ENCODE measurements at places on chromosomes 5 and 9. TPM values are rescaled to one million over a fixed set of nuclear protein-coding genes. Genes with fewer than 3 reads are reported as not detected.

DNA sequence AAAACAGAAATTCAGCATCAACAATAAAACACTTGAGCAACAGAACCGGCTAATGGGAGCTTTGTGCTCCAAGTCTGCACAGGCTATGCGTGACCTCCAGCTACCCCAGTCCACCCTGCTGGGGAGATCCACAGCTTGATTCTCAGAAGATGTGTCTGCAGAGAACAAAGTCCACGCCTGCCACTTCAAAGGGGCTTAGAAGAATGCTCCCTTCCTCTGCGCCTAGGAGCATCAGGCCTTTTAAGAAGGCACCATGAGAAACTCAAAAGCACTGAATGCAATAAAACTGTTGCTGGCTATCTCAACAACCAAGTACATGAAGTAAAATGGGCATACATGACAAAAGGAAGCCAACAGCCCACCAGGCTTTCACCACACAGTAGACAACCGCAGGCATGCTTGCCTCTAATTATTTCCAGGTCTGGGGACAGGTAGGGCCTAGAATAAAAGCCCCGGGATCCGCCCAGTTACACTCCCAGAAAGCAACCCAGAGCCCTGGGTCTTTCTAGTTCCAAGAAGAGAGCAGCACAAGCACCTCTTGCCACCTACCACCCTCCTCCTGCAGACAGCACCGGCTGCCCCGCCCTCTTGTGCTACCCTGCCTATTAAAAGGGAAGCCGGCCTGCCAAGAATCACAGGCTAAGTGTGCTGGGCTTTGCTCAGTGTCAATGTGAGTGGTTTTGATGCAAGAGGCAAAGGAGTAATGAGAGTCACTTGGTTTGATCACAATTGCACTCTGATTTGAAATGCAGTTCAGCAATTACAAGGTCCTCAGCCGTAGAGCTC, 123.2 kb downstream of the SPOCK1 start:
- no peak for DNase-seq

DNA sequence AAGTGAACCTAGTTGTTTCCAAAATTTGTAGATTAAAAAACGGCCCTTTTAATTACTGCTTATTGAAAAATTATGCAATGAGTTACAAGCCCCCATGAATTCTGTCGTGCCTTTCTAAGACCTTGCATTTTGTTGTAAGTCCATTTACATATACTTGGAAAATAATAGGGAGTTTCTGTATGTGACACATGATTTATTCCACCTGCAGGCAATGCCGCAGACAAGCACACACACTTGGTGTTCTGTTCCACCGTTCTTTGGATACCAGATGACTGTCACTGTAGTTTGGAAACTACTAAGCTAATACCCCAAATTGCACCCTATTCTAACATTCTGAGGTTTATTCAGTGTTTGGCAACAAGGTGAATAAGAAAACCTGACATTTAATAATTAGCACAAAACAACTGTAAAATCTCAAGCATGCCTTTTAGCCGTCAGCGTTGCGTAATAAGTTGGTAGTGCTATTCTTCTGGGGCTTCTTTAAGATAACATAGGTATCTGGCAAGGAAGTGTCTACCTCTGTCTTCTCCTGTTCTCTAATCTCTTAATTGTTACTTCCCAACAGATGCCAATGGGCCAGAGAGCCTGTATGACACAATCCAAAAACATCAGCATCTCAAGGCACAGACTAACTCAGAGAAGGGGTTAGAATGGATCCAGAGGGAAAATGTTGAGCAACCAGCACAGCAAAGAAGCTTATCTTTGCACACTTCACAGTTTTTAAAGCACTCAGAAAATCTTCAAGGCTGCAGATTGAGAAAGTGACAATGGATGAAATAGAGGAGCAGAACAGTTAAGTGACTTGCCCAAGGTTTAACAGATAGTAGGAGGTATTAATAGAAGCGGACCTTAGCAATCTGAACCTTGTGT, 48.2 kb upstream of the DPYSL3 start:
- no peak for DNase-seq

DNA sequence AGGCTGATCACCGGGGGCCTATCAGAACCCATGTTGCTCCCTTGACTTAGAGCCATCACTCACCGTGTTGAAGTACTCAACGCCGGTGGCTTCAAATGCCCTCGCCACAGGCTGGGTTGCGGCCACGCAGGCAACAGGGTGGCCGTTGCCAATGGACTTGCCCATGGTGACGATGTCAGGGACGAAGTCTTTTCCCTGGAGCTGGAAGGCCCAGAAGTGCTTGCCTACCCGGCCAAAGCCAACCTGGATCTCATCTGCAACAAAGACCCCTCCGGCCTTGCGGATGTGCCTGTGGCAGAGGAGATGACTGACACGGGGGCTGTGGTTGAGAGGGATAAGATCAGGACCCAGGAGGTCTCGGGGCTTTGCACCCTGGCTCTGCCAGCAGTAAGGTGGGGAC, 10.3 kb downstream of the PHYKPL start:
- no peak for DNase-seq

DNA sequence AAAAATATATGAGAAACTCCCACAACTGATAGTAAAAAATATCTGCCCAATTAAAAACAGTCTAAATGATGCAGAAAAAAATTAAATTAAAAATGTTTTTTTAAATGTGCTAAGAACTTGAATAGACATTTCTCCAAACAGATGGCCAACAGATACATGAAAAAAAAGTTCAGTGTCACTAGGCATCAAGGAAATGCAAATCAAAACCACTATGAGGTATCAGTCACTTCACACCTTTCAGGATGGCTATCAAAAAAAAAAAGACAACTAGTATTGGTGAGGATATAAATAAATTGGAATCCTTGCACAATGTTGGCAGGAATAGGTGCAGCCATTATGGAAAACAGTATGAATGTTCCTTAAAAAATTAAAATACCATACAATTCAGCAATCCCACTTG, 16.6 kb downstream of the ZNF131 start:
- DNase-seq = no peak

Gene FAM169A
- total RNA-seq = 6.1 TPM

Gene F2RL1
- 2.0 TPM for total RNA-seq

Data from activated naive CD4-positive, alpha-beta T cell treated with anti-CD3 and anti-CD28 coated beads, Interleukin-2, amount 50 U/mL, for 72 hours (primary cell).